Esophagus squamous epithelium (tissue), 5 donors: ENCODE measurements at places on chromosomes 7 and 10.

GRCh38 chr7:97018791-97019531 is 5.7 kb downstream of the DLX5 start:
- no peak for DNase-seq

GRCh38 chr7:33788531-33788930 is 116.8 kb upstream of the BMPER start:
- no peak for DNase-seq

- no peak for DNase-seq
These were observed 81.0 kb downstream of the POLL start for GRCh38 chr10:101506829-101507661.

GRCh38 chr7:2637505-2638223 is 5.9 kb downstream of the TTYH3 start:
- peak; percentile 38 for DNase-seq

DNA sequence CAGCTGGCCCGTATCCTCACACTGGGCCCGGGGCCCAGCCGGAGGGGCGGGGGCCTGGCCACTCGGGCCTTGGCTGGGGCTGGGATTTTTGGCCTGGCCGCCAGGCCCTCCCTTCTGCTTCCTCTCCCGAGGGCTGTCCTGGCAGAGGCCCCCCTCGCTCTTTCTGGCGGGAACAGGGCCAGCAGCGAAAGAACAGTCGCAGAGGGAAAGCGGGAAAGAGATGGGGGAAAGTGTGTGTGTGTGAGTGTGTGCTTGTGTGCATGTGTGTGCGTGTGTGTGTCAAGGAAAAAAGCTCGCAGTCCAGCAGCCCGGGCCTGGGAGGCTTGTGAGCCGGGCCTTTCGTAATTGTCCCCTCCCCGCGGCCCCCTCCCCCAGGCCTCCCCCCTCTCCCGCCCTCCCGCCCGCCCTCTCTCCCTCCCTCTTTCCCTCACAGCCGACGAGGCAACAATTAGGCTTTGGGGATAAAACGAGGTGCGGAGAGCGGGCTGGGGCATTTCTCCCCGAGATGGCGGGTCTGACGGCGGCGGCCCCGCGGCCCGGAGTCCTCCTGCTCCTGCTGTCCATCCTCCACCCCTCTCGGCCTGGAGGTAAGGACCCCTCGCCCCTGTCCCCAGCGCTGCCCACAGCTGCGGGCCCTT is at the start of gene ELN:
ELN (plus strand) TSS at position 491 of the 638 bp plus-strand sequence; CDS start at position 506, 15 bp downstream.
- DNase-seq: no peak

- no peak for DNase-seq
These were observed 24.7 kb upstream of the PIK3CG start for GRCh38 chr7:106840342-106840741.

DNA sequence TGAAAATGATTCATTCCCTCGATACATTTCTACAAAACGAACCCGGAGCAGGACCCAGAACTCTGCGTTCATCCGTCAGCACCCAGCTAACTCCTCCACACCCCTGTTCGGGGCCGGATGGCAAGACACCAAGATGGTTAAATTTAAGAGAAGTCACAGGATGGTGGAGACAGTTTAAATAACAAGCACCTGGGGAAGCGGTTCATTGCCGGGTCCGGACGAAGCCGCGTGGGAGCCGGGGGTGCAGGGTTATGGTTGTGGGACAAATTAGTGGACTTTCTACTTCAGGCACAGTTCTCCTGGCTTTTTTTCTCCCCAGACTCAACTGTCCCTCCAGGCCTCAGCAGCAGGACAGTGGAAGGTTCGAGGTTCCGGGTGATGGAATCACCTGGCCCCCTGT is 45.4 kb downstream of the ASB13 start:
- no peak for DNase-seq

- no peak for DNase-seq
These were observed 83.1 kb downstream of the FAS start for GRCh38 chr10:89073719-89074118.

DNA sequence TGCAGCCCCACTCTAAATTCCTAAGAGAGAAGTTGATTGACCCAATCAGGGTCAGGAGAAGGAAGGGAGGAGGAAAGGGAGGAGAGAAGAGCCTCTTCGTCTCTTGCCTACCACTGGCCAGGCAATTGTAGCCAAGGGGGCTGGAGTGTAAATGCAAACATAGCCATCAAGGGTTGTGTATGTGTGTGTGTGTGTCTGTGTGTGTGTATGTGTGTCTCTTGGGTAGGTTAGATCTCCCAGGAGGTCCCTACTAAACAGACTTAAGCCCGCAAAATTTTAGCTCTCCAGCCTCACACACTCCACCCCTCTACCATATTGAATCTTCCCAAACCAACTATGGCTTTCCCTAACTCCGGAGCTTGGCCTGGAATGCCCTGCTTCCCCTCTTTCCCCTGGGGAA is 3.8 kb downstream of the LEP start:
- DNase-seq: no peak

GRCh38 chr7:149209518-149210269 is 14.3 kb downstream of the ZNF282 start:
- DNase-seq: no peak

DNA sequence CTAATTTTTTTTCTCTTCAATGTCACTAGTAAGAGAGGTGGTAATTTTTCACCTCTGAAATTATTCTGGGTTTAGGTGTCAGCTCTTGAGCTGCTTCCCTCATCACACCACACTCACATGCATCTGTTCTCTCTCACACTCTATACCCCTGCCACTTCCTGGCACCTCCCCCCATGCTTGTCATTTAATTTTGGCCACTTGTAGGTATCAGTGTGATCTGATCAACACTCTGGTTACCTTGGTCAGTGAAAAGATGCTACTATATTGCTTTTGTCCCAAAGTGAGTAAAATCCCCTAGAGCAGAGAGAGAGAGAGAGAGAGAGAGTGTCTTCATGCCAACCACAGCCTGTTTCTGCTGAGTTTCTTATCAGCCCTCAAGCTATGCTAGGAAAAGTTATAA is 42.5 kb downstream of the STK17A start:
- no peak for DNase-seq

DNA sequence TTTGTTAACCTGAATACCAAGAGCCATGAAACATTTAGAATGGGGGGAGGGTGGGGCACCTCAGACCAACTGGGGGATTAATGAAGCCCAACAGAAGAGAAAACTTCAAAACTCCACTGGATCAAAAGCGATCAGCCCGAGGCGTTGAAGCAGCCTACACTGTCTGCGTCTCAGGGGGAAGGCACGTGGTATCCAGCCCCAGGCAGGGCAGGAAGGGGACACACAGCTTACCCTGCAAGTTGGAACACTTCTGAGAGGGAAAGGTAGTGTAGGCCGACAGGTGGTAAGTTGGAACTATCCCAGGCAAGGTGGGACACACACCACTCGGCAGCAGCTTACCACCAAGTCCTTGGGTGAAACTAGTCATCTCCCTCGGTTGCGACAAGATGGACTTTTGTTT is 102.9 kb downstream of the TAX1BP1 start:
- DNase-seq: no peak

DNA sequence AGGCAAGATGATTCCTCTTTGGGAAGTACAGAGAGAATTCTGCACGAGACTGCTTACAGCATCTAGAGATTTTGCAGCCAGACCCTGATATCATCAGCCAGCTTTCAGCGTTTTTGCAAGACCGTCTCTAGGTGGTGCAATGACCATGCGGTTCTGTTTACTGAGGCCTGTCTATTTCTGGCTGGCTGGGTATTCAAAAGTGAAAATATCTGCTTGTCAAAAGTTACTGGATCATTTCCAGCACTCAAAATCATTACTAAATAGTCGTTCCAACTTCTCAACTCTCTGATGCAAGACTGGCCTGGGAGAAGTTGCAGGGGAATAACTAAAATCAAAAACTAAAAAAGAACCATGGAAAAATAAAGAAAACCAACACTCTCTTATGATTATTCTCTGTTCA is 240.1 kb downstream of the ELMO1 start:
- DNase-seq: peak; percentile 5

- no peak for DNase-seq
These were observed 754.7 kb downstream of the GRID1 start for GRCh38 chr10:85611746-85612377.

DNA sequence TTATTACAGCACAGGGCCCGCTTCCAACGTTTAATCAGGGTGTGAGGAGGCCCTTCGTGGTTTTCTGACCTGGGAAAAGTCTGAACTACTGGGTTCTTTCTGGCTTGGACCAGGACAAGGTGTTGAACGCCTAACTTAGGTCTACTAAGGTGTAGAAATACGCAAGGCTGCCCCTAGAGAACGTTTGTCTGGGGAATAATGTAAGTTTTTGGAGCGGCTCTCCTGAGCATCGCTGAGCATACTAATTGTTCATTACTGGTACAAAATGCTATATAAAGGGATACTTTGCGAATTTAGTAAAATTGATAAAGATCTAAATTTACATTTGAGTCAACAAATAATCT is 32.4 kb upstream of the TOMM7 start:
- no peak for DNase-seq

GRCh38 chr10:103921750-103922195 is 3.8 kb upstream of the STN1 start:
- DNase-seq: no peak

DNA sequence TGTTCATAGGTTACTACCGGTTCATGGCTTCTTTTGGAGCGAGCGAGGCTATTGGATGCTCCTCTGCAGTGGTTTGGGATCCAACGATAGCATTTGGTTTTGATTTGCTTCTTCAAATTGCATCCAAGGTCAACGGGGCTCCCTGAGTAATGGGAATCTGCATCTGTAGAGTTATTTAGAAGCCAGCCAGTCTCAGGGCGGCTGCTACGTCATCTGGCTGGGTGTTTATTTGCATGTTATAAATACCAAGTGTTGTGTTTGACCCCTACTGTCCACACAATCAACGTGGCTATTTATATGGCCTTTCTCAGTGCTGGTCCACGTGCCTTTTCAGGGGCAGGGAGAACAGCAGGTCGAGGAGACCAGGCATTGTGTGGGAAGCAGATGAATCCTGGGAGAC is 137.7 kb downstream of the PRPF18 start:
- DNase-seq: no peak
